CD8-positive, alpha-beta memory T cell (primary cell): ENCODE measurements at places on chromosomes 2 and 18. TPM values are rescaled to one million over a fixed set of nuclear protein-coding genes. Genes with fewer than 3 reads are reported as not detected.

The CHST9 gene
- total RNA-seq, result not detected

The SOX11 gene
- total RNA-seq, result not detected

The PPIL3 gene
- total RNA-seq, result 31.0 TPM

The B3GNT7 gene
- 0.16 TPM for total RNA-seq

- H3K27ac ChIP-seq, result no peak overlapping the region
- H3K4me3 ChIP-seq, result no peak overlapping the region
- peaks cover 75% of the 10 kb centered on the region for H3K36me3 ChIP-seq
- no peaks in the 10 kb centered on the region for H3K27me3 ChIP-seq
- DNase-seq, result no peak
Measured at GRCh38 chr2:98561902-98562695, 46.2 kb downstream of the COA5 start.

GRCh38 chr2:111189106-111189505, 68.4 kb downstream of the BCL2L11 start:
- no peak for DNase-seq
- H3K27me3 ChIP-seq, result no peaks in the 10 kb centered on the region
- H3K36me3 ChIP-seq, result no peaks in the 10 kb centered on the region
- no peak overlapping the region for H3K4me3 ChIP-seq
- H3K4me1 ChIP-seq, result no peaks in the 10 kb centered on the region

DNA sequence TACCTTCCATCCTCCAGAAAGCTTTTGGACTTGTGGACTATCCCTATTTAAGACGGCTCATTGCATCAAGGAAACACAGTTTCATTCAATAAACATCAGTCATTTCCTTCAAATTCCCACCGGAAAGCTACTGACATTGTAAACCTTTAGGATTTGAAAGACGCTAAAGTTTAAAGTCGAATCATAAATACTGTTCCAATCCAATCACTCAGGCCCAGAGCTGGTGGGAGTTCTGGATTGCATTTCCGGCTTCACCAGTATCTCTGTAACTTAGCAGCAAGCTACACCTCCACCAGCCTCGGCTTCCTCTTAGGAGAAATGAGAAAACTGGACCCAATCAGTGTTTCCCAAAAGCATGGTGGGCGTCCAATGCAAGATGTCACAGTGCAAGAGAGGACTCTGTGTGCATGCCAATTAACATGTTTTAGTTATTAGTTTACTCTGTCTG, 1.6 kb downstream of the WDFY1 start:
- H3K4me3 ChIP-seq, result no peak overlapping the region
- no peaks in the 10 kb centered on the region for H3K36me3 ChIP-seq
- H3K27me3 ChIP-seq, result no peaks in the 10 kb centered on the region
- peaks cover 40% of the 10 kb centered on the region for H3K4me1 ChIP-seq

GRCh38 chr2:80128080-80128479, 176.5 kb downstream of the LRRTM1 start:
- no peaks in the 10 kb centered on the region for H3K27me3 ChIP-seq
- no peaks in the 10 kb centered on the region for H3K4me1 ChIP-seq
- DNase-seq, result no peak
- no peak overlapping the region for H3K4me3 ChIP-seq
- H3K36me3 ChIP-seq, result no peaks in the 10 kb centered on the region
- no peak overlapping the region for H3K27ac ChIP-seq

DNA sequence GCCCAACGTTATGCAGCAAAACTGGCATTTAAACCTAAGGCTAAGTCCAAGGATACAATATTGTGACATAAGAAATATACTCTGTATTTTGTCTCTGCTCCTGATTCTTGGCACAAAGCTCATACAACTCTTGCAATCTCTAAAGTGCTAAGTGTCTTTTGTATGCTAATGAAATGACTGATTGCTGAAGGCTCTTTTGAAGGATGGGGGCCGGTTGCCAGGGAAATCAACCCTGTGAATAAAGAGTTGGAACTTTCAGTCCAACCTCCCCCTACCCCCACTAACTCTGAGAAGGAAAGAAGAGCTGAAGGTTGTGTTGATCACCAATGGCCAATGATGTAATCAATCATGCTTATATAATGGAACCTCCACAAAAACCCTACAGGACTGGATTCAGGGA, 40.3 kb downstream of the SESTD1 start:
- no peak for DNase-seq
- no peaks in the 10 kb centered on the region for H3K27me3 ChIP-seq
- no peaks in the 10 kb centered on the region for H3K36me3 ChIP-seq
- H3K4me3 ChIP-seq, result no peak overlapping the region
- no peaks in the 10 kb centered on the region for H3K4me1 ChIP-seq

DNA sequence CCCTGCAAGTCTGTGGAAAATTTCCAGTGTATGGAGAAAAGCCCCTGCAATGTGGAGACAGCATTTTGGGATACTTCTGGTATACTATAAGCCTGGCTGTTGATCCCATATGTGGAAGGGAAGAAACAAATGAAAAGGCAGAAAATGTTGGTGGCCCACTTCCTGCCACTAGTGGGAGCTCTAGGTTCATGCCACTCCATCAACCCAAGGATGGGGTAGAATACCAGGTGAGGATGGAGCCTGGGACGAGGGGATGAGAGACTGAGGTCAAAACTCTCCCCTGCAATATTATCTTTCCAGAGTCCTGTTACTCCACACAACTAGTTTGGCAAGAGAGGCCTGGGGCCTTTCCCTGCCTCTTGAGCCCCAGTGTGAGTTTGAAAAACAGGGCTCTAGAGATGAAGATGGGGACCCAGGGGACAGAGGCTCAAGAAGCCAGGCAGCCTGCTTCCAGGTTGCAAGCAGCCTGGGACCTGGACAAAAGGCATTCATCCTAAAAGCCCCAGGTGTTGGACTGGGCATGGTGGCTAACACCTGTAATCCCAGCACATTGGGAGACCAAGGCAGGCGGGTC, 31.9 kb downstream of the BMP10 start:
- no peaks in the 10 kb centered on the region for H3K36me3 ChIP-seq
- no peak overlapping the region for H3K4me3 ChIP-seq
- no peak overlapping the region for H3K27ac ChIP-seq
- no peaks in the 10 kb centered on the region for H3K27me3 ChIP-seq

GRCh38 chr18:7165846-7166393, 48.3 kb upstream of the LAMA1 start:
- no peaks in the 10 kb centered on the region for H3K36me3 ChIP-seq
- no peaks in the 10 kb centered on the region for H3K4me1 ChIP-seq
- H3K27ac ChIP-seq, result no peak overlapping the region
- DNase-seq, result no peak

GRCh38 chr2:230947908-230948365, 22.9 kb upstream of the GPR55 start:
- no peaks in the 10 kb centered on the region for H3K36me3 ChIP-seq
- H3K4me1 ChIP-seq, result peaks cover 4% of the 10 kb centered on the region
- DNase-seq, result no peak
- no peak overlapping the region for H3K4me3 ChIP-seq
- no peak overlapping the region for H3K27ac ChIP-seq

- no peaks in the 10 kb centered on the region for H3K4me1 ChIP-seq
- H3K36me3 ChIP-seq, result no peaks in the 10 kb centered on the region
- no peak overlapping the region for H3K27ac ChIP-seq
- no peak overlapping the region for H3K4me3 ChIP-seq
- no peak for DNase-seq
- no peaks in the 10 kb centered on the region for H3K27me3 ChIP-seq
Measured at GRCh38 chr2:31469648-31470047, 55.1 kb upstream of the XDH start.

DNA sequence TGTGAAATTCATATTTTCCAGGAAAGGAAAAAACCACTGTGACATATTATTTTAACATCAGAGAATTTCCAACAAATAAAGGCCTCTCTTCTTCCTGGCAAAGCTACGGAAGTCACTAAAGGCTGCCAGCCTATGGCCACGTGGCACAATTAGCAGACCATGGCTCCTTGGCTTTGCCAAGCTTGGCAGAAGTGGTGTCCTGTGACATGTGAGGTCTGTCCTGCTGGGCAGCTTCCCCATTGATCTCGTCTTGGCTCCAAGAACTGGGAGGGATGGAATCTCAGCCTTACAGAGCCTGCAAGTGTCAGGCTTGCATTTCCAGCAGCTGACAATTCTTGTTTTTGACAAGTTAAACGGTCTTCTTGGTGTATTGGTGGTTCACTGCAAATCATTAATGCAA, 226.9 kb upstream of the THSD7B start:
- H3K27me3 ChIP-seq, result no peaks in the 10 kb centered on the region
- no peak for DNase-seq
- H3K4me1 ChIP-seq, result no peaks in the 10 kb centered on the region
- H3K36me3 ChIP-seq, result no peaks in the 10 kb centered on the region

- H3K4me1 ChIP-seq, result no peaks in the 10 kb centered on the region
- no peak for DNase-seq
- no peak overlapping the region for H3K4me3 ChIP-seq
- H3K27ac ChIP-seq, result no peak overlapping the region
Measured at GRCh38 chr2:202133909-202134265, 60.8 kb downstream of the KIAA2012 start.

DNA sequence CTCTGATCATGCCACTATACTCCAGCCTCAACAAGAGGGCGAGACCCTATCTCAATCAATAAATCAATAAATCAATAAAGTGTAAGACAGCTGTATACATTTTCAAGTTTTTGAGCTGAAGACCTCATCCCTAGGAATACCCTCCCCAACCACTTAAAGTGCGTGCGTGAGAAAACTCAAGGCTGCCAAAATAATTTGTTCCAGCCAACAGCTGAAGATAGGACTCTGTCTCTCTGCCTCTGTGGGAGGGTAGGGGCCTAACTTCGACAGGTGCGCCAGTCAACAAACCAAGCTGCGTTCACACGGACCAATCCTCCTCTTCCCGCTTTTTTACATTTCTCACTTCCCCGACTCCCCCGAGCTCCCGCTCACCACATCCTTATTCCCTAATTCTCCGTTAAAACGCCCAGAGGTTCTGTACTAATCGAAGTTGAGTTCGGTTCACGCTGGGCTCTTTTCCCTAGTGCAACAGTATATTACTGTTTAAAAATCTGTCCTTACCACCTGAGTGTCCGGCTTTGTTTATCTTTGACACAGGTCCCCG, 618 bp downstream of the POLR2D start:
- H3K4me1 ChIP-seq, result peaks cover 45% of the 10 kb centered on the region
- peak overlapping the region; percentile 87 for H3K27ac ChIP-seq
- no peak for DNase-seq
- H3K36me3 ChIP-seq, result peaks cover 4% of the 10 kb centered on the region
- peak overlapping the region; percentile 96 for H3K4me3 ChIP-seq
- no peaks in the 10 kb centered on the region for H3K27me3 ChIP-seq
